ENCODE measurements at places on chromosomes 1 and 21.

GRCh38 chr1:29275435-29275834 lies 39.1 kb downstream of the PTPRU start:
- no peak for DNase-seq

- DNase-seq = no peak
These were observed 20.7 kb upstream of the FASLG start for GRCh38 chr1:172638249-172638648.

GRCh38 chr1:43650310-43651085 lies 549 bp downstream of the KDM4A start:
- peak; percentile 97 for DNase-seq

GRCh38 chr1:64482720-64483119 lies 12.8 kb downstream of the CACHD1 start:
- no peak for DNase-seq

- no peak for DNase-seq
These were observed 100.4 kb upstream of the USH2A start for GRCh38 chr1:216523449-216524190.

DNA sequence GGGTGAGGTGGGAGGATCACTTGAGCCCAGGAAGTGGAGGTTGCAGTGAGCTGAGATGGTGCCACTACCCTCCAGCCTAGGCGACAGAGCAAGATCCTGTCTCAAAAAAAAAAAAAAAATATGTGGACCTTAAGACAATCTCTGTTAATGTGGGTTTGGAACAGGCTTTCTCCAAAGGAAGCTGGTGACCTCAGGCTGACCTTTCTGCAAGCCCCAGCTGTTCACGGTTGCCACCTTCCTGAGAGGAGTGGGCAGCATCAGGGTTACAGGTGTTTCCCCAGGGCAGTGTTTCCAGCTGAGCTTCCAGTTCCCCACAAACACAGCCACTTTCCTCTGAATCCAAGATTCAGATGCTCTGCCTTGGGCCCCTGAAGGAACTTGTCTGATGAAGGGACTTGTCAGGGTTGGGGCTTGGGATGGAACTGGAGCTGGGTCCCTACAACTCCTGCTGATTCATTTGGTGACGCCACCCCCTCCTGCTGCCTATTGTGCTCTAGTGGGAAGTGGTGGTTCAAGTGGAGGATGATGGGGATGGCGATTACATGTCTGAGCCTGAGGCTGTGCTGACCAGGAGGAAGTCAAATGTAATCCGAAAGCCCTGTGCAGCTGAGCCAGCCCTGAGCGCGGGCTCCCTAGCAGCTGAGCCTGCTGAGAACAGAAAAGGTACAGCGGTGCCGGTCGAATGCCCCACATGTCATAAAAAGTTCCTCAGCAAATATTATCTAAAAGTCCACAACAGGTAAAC lies 1.9 kb downstream of the ZBTB48 start:
- DNase-seq = no peak

- no peak for DNase-seq
These were observed 869.8 kb upstream of the B3GALT2 start for GRCh38 chr1:194056169-194056568.

DNA sequence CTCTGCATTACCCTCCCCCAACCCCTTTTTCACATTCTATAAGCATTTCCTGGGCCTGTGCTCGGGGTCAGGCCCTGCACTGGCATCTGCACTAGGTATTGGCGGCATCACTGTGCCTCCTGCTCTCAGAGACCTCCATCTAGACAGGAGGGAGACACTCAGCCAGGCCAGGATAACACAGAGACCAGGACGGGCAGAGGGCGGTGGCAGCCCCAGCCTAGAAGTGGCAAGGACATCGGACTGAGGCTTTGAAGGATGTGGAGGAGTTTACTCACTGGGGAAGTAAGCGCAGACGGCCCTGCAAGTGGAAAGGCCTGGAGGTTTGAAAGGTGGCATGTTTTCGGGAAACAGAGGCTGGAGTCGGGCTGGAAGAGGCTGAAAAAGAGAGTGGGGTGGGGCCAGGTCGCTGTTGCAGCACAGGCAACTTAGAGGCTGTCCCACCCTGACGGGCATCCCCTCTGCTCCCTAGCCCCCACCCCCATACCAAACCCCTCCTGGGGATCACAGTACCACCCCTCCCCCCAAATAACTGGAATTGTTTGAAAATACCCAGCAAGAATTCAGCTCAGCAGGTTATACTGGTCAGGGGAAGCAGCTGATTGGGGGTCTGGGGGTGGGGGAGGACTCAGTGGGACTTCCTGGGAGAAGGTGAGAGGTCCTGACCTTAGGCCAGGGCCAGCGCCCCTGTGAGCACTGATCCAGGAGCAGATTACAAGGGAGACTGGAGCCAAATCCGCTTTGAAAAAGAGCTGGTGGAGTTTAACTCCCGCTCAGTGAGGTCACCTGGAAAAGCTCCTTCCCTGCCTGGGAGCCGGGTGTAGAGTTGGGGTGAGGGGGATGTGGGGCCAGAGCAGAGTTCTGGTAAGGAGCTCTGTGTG lies 121.8 kb upstream of the WNT4 start:
- peak; percentile 86 for DNase-seq

DNA sequence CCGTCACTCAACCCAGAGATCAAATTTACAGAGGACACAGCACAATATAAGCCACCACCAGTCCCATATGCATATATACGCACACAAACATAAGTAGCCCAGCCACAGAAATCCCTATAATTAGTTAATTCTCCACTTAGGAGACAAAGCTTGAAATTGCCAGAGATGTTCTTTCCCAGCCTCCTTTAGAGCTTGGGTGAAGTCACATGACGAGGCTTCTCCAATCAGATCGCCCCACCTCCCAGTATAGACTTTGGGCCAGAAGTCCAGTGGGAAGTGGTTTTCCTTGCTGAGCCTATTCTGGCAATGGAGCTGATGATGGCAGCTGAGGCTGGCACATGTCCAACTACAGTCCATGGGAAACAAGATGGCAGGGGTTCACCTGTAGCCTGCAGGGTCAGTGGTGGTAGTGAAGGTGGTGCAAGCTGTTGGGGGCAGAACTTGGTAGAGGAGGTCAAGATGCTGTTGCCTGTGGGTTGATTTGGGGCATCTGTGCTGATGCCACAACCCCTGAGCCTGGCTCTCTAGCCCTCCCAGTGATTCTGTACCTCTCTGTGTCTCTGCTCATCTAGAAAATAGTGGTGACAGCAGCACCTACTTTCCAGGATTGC lies 535.9 kb downstream of the MATN1 start:
- DNase-seq = no peak

DNA sequence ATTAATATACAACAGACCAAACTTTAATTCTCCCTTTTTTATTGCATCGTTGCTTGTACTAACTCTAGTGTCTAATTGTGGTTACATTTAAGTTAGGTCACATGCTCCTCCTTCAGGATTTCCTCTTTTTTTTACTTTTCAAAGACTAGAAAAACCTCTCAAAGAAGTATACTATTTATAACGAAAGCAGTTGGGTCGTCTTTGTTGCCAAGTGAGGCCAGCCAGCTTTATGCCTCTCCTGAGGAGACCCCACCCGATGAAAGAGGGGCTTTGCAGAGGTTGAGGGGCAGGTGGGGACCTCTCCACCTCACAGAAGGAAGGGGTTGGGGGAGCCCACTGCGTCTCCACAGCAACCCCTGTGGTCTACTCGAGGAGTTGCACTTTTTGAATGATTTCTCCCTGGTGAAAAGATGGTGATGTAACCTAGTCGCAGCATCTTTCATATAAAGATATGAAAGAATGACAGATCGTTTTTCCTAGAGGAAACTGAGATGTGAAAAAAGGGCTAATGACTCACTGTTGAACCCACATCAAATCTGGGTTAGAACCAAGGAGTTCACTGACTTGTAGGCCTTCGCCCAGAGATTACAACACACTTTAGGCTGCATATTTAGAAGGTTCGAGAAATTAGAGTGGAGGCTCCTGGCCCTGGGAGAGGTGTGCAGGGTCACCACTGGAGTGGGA lies 6.4 kb downstream of the TGFB2 start:
- no peak for DNase-seq

DNA sequence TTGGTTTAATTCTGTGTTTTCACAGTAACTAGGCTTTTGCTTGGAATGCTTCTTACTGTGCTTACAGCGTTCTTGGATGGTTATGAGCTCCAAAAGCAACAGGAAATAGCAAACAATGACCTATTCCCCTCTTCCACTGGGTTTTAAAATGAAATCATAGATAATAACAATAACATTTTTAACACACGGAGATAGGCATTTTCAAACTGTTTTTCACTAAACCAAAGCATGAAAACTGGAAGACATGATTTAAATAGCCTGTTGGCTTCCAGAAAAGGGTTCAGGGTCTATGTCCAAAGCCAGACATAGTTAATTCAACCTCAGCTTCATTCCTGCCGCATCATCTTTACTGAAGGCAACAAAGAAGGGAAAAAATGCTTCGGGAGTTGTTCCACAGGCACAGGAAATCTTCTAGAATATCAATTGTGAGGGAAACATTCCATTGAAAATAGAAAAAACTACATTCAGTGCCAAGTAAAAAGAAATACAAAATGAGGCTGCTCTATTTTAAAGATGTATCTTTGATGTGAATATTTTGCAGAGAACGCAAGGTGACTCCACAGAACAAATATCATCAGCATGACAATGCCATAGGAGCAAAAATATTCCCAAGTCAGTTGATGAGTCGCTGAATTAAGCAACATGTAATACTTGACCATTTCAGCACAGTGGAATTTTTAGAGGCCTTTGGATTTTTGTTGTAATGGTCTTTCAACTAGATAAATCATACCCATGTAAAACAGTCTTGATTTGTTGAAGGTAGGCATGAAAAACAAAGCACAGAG lies 80.7 kb downstream of the NID1 start:
- no peak for DNase-seq

- DNase-seq = no peak
These were observed 86.8 kb downstream of the C21orf91 start for GRCh38 chr21:17732306-17732705.

DNA sequence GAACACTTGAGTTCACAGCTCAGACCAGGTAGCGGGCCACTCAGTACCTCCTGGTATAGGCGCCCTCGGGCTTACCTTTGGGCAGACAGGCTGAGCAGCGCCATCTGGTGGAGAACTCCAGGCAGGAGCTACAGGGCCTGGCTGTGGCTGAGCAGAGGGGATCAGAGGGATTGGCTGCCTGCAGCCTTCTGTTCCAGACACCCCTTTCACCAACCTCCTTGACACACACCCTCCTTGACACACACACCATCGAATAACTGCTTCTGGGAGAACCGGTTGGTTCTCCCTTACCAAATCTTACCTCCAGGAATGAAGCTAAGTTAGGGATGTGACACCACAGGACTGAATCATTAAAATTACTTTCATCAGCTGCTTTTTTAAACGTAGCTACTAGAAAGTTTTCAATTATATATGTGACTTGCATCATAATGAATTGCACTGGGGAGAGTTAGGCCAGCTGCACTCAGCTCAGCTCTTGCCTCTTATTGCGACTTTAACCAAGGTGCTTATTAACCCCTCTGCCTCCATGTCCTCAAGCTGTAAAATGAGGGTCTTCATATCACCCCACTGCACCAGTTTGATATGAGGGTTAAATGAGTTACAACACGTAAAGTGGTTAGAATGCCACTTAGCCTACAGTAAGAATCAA lies 6.6 kb downstream of the LIN28A start:
- DNase-seq = peak; percentile 96

DNA sequence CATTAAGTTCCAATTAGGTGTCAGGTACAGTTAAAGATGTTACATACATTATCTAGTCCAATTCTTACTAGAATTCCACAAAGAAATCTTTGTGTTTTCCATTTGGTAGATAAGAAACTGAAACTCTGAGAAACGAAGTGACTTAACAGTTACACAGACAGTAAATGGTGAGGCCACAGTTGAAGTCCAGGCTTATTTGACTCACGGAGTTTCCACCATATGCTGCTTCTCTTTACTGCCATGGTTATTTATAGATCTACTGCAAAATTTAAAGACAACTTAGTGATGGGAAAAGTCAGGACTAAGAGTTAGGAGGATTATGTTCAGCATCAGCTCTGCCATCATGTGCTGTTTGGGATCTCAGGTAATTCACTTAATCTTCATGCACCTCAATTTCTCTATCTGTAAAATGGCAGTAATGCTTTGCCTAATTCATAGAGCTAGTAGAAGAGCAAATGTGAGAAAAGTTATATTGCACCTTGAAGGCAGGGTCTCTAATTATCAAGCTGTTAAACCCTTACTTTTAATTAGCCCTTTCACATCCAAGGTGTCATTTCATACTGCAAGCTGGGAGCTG lies 26.2 kb upstream of the SAMSN1 start:
- peak; percentile 16 for DNase-seq

DNA sequence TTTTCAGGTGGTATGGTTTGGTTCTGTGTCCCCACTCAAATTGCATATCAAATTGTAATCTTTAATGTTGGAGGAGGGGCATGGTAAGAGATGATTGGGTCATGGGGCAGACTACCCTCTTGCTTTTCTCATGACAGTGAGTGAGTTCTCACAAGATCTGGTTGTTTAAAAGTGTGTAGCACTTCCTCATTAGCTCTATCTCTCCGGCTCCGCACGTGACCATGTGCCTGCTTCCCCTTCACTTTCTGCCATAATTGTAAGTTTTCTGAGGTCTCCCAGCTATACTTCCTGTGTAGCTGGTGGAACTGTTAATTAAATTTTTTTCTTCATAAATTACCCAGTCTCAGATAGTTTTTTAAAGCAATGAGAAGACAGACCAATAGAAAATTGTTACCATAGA lies 843.2 kb downstream of the AMY1C start:
- no peak for DNase-seq

DNA sequence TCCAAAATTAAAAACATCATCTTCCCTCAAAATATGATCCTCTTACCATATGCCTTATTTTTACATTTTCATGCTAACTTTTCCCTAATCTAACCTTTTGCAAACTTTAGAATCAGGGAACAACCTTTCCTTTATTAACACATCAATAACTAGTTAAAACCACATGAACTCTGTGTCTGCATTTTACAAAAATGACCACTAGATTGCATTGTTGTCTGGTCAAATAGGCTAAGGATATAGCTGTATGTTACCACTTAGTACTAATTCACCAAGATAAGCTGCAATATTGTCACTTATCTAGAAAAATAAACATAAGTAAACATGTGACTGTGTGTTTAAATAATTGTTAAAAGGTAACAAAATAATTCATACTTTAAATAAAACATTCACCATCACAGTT lies 82.3 kb downstream of the DENND1B start:
- no peak for DNase-seq

GRCh38 chr1:61337981-61338848 lies 255.9 kb downstream of the NFIA start:
- peak; percentile 25 for DNase-seq

GRCh38 chr1:53982034-53982762 lies 35.8 kb downstream of the LDLRAD1 start:
- peak; percentile 45 for DNase-seq

GRCh38 chr21:36729310-36729970 lies 30.5 kb downstream of the SIM2 start:
- no peak for DNase-seq
